Bronchial epithelial cell (primary cell): ENCODE measurements at places on chromosomes 1 and 21. TPM values are rescaled to one million over a fixed set of nuclear protein-coding genes. Genes with fewer than 3 reads are reported as not detected.

- no peak for DNase-seq
Measured at GRCh38 chr1:56320464-56321149, 258.8 kb downstream of the PLPP3 start.

DNA sequence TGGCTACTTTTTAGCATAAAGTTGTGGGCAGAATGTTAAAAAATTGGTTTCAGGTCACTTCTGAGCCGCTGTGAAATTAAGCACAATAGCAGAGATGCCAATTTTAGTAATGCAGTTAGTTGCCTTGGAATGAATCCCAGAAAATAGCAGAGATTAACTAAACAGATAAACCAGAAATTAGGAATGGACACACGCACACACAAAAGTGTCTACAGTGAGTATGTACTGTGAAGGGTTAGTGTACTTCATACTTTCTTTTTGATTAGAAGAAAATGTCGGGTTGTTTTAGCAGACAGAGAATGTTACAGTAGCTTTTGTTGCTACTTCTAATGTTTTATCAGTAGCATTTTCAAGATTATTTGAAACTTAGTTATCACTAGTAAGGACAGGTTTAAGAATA is 106.7 kb downstream of the LEPR start:
- no peak for DNase-seq

Gene PEX11B
- 22.6 and 26.4 TPM in 2 replicates for total RNA-seq

DNA sequence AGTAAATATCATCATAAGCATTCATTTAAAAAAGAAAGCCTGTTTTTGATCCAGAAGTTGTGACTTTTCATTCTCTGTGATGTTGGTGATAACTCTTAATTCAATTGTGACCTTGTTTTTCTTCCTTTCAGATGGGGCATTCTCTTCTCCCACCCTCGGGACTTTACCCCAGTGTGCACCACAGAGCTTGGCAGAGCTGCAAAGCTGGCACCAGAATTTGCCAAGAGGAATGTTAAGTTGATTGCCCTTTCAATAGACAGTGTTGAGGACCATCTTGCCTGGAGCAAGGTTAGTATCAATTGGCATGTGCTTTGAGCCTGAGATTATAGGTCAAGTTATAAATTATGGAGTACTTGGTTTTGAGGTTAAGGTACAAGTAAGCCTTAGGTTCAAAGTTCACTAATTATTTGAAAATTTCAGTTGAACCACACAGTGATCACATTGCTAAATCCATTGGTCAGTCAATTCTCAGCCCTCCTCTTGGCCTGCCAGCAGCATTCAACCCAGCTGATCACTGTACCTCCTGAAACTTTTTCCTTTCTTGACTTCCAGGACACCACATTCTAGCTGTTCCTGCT is 4.1 kb downstream of the PRDX6 start:
- DNase-seq: no peak

GRCh38 chr1:983798-984475 is 2.0 kb upstream of the PERM1 start:
- DNase-seq: no peak
